CD4-positive, alpha-beta T cell treated with Interleukin-21 for 1 hour (primary cell): ENCODE measurements at places on chromosomes 5 and 9.

GRCh38 chr5:64312491-64312890, 146.8 kb downstream of the RNF180 start:
- DNase-seq, result no peak

GRCh38 chr9:109232449-109233237, 65.6 kb upstream of the FRRS1L start:
- DNase-seq, result no peak

GRCh38 chr9:134940236-134941208, 22.8 kb upstream of the FCN1 start:
- no peak for DNase-seq

DNA sequence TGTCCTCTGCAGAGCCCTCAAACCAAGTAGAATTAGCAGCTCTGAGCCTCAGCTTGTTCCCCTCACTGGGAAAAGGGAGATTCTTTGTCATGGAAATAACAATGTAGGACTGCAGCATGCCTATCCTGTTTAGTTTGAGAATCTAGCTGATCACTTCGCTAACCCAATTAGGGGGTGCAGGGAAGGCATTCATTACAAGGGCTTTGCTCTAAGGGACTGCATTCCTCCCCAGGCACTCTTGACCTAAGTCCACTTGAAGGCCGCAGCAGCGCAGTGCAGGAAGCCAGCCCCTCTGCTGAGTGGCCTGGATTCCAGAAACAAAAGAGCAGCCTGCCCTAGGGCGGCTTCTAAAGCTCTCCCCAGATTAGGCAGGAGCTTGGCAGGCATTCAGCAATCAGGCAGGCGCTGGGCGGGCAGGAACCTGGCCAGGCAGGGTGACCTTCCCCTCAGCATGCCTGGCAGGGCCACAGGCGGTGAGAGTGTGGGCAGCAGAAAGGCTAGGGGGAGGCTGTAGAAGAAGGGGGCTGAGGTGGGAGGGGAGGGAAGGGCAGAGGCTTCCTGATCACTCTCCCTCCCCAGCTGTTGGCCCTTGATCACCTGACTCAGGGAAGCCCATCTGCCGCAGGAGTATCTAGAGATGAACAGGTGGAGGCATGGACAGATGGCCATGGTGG, 24.8 kb downstream of the CCNJL start:
- DNase-seq, result no peak

GRCh38 chr5:79181419-79182022, 54.4 kb upstream of the JMY start:
- no peak for DNase-seq

DNA sequence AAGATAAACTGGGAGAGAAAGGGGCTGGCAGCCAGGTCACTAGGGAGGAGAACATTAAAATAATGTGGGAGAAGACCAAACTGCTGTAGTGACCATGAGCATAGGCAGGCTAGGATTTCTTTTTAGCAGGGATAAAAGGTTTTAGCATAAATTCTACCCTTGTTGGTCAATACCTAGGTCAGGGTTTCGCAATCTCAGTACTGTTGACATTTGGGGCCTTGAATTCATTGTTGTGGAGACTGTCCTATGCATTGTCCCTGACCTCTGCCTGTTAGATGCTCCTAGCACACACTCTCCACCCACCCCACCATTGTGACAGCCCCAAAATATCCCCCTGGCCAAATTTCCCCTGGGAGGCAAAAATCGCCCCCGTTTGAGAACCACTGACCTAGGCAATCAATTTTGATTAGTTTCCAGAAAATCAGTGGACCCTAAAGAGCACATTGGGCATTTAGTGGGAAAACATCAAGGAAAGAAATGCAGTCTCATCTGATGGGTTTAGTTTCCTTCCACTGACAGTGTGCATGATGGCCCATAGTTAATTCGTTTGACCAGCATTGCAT, 181.4 kb downstream of the NTRK2 start:
- no peak for DNase-seq

DNA sequence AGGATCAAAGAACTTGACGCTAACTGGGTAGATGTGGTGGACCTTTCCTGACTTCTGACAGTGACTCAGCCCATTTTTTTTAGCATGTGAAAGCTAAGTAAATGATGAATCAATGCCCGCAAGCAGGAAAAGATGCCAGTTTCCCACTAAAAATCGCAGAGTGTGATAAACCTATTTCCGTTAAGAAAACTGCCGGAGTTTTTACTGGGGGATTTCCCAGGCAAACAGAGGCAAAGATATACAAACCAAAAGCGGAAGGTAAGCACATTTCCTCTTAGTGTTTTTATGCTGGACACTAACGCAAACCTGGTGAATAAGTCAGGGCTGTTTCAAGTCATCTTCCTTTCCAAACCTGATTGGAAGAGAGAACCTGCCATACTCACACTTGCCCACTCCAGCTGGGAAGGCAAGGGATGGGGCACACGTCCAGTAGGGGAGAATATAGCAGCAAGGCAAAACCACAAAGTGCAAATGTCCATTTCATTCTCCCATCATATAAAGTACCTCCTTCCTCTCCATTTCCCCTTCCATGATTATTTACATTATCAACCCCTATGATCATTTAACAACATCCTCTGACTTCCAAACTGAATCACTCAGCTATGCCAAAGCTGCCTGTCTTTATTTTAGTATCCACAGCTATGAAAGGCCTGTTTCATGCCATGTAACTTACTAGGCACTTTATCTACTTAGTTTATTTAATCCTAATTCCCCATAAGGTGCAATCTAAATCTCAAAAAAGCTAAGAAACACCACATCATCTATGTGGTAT, 349.7 kb upstream of the RFX3 start:
- DNase-seq, result no peak

- peak; percentile 22 for DNase-seq
These were observed 20.2 kb downstream of the NDFIP1 start for GRCh38 chr5:142128675-142129208.

- no peak for DNase-seq
These were observed 73.8 kb upstream of the IFNE start for GRCh38 chr9:21555911-21556310.

- DNase-seq, result peak; percentile 89
These were observed 14.8 kb downstream of the AKNA start for GRCh38 chr9:114372921-114373448.

DNA sequence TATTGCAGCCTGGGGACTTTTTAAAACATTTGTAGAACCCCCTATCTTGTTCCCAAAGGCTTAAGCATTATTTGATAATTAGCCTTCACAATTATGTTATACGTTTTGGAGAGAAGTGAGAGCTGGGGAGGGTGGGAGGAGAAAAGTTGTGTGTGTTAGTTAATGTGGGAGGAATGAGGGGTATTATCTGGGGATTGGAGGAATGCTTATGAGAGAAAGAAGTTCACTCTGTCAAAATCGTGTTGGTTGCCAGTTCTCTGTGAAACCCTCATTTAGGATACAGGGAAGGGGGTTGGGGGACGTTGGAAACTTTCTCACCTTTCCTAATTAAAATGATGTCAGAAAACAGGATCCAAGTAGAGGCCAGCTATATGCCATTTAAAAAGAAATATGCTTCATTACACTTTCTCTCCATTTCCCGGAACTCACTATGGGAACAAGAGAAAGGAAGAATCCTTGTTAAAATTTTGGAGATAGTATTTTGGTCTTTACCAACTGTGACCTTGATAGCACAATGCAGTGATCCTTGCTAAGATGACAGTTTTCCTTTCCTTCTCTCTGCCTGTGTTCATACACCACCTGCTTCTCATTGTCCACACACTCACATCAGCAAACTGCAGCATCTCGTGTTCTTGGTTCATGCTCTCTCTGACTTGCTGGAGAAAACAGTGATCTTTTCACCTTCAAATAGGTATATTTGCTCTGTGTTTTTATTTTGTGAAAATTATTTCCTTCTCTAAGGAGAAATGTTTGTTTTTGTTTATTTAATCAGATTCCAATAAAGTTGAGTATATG, 336.7 kb upstream of the CLINT1 start:
- no peak for DNase-seq

- peak; percentile 72 for DNase-seq
These were observed 39.1 kb downstream of the FGD3 start for GRCh38 chr9:92986176-92987119.

GRCh38 chr9:129235931-129236331, 57.9 kb upstream of the IER5L start:
- DNase-seq, result peak; percentile 75

- DNase-seq, result peak; percentile 50
These were observed 73.5 kb downstream of the LNPEP start for GRCh38 chr5:97009212-97009898.

DNA sequence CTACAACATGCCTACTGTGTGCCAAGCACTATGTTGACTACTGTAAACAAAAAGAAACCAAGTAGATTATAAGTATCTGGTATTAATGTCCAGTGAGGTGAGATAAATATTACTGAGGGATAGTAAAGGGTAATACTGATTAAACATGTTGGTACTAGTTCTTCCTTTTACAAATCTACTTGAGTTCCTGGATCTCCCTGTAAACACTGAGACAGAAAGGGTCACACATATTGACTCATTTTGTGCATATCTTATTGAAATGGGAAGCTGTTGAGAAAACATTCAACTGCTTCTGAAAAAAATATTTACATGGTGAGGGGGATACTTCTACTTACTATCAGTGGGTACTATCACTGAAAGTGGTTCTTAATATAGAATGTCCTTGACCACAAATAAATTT, 24.3 kb downstream of the EFNA5 start:
- no peak for DNase-seq

DNA sequence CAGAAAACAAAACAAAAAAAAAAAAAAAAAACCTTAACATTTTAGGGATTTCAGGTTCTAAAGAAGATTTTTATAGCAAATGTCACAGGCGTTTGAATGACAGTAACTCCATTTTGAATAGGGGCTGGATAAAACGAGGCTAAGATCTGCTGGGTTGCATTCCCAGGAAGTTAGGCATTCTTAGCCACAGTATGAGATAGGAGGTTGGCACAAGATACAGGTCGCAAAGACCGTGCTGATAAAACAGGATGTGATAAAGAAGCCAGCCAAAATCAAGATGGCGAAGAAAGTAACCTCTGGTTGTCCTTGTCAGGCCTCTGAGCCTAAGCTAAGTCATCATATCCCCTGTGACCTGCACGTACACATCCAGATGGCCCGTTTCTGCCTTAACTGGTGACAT, 425.6 kb upstream of the PTPRD start:
- DNase-seq, result no peak

GRCh38 chr9:111431684-111432083, 52.5 kb downstream of the ECPAS start:
- DNase-seq, result no peak

GRCh38 chr9:100372648-100373047, 19.9 kb upstream of the TEX10 start:
- no peak for DNase-seq

- peak; percentile 82 for DNase-seq
These were observed 3.8 kb downstream of the CREB3 start for GRCh38 chr9:35736201-35736633.

- DNase-seq, result no peak
These were observed 428.6 kb downstream of the PSAT1 start for GRCh38 chr9:78725503-78725902.

GRCh38 chr9:73173557-73174329, 22.1 kb downstream of the ANXA1 start:
- peak; percentile 47 for DNase-seq

- DNase-seq, result no peak
These were observed 454.8 kb downstream of the CSNK1G3 start for GRCh38 chr5:123966781-123967180.

GRCh38 chr5:149489605-149490037, 61.6 kb downstream of the CSNK1A1 start:
- DNase-seq, result no peak

DNA sequence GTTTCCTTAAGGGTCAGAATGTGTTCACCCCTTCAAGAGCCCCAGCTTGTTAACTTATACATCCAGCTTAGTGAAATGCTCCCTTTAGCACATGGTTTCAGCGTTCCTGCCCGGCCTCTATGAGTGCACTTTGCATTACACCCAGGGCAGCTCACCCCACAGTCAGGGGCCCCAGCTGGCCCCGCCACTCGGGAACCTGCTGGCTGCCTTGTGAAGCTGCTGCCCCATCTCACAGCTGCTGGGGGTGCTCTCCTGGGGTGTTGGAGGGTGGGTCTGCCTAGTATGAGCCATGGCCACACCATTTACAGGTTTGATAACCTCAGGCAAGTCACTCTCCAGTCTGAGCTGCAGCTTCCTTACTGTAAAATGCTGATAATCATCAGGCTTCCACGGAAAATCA, 32.2 kb downstream of the HRH2 start:
- DNase-seq, result no peak

DNA sequence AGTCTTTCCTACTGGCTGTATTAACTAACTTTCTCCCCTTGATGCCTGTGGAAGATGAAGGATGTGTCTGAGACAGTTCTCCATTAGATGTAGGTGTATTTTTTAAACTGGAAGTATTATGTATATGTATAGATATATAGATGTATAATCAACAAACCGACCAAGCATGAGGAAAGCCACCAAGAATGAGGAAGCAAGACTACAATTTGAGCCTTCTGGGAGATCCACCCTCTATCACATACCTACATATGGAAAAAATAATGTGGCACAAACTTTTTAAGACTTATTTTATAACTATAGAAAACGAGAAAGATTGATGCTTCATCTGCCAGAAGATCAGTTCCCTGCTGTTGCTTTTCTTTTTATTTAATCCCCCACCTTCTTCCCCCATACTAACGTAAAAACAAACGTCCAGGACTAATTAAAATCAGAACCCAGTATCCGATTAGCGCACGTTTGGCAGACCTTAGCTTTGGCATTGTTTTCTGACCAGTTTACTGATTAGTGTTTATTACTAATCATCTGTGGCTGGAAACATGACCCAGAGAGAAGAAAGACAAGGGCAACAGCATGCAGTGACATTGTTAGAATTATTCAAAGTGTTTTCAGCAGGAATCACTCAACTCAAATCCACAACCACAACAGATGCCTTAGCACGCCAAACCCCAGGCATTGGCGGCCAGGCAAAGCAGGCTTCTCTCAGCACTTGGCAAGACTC, 490.2 kb downstream of the EBF1 start:
- DNase-seq, result no peak
